Nucleus accumbens (tissue), 56 donors: ENCODE measurements at places on chromosomes 3 and 15.

DNA sequence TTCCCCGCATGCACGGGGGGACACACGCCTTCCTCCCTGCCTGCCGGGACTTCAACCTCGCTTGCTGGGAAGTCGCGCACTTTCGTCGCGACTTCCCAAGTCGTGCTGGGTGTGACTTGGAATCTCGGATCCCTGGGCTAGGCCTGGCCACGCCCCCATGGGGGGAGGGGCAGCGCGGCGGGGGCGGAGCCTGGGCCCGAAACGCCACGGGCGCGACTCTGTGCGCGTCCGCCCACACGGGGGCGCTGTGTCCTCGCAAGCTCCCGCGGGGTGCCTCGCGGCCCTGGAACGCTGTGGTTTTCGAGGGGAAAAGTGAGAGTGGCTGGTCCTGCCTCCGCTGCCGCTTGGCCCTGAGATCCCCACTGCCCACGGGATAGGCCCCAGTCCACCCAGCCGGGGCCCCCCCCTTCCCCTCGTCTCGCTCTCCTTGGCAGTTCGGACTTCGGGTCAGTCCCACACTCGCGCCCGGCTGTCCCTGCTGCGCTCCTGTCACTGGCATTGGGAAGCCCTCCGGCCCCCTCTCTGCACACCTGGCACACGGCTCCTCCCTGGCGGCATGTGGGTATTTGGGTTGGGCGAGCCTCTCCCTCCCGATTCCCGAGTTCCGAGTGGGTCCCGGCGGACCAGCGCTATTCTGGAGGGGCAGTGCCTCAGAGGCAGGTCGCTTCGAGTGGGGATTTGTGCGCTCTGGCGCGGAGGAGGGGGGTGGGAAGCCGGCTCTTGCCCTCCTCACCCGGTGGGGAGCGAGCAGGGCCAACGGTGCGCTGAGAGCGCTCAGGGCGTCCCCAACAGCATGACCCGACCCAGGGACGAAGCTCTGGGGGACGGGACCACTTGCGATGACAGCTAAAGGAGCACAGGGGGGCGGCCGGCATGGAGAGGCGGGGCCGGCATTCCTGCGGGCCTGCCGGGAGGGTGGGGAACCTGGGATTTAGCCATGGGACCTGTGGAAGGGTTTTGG, 23.6 kb downstream of the SEC61A1 start:
- DNase-seq = peak; percentile 85

DNA sequence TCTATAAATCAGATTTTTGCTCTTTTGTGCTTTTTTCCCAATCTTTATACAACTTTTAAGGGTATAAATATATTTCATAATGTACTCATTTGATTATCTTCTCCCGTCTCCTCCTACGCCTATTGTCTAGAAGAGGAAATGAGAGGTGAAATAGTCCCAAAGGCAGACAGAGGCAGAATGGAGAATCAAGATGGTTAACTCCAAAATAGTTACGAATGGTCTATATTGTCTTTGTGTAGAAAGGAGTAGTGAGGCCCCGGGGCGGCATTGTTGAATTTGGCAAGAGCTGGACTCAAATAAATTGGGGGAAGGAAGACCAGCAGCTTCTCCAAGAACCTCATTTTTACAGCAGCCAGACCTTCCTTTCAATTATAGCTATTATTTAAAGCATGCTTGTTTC, 23.9 kb downstream of the ITPR1 start:
- DNase-seq = no peak

GRCh38 chr15:58458076-58458475, 26.3 kb downstream of the LIPC start:
- DNase-seq = no peak

- no peak for DNase-seq
Measured at GRCh38 chr3:4757575-4758248, 221.5 kb upstream of the BHLHE40 start.

GRCh38 chr15:88238618-88239430, 17.7 kb downstream of the NTRK3 start:
- no peak for DNase-seq

- no peak for DNase-seq
Measured at GRCh38 chr3:146139586-146140110, 21.3 kb downstream of the PLOD2 start.

DNA sequence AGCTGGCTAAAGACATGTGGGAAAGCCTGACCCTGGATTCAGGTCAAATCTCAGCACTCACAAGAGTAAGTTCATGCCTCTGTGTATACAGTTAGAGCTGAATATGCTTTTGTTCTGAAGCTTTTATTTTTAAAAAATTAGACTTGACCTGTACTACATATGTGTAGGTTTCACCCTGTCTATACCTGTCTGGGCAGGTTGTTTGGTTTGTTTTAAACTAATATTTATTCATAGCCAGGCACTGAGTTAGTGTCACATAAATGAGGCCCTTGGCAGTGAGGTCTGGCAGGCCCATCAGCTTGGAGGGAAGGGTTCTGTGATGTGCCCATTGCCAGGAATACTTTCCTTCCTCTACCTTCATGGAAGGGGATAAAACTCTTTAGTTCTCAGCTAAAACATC, 1.9 kb downstream of the DNAJA4 start:
- no peak for DNase-seq

DNA sequence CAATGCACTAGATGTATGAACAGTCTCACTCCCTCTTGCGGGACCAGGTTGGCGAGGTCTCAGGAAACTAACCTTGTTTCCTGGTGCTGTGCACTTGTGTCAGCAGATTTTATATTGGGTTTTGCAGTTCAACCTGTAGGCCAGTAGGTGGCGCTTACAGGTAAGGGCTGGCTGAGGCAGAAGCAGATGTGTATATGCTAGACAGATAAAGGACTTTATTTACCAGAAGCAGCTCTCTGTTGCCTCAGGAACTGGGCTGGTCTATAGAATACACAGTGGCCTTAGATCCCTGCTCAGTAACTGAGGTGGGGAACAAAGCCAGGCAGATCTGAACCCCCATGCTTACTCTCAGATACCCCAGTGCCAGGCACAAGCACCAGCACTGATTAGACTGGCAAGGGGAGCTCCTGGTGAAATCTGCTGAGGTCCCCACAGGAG, 296.8 kb downstream of the DOCK3 start:
- no peak for DNase-seq
